Mucosa of gallbladder (tissue), 1 donor: ENCODE measurements at places on chromosomes 5 and 9. TPM values are rescaled to one million over a fixed set of nuclear protein-coding genes. Genes with fewer than 3 reads are reported as not detected.

- DNase-seq: no peak
Measured at GRCh38 chr9:112689161-112689740, 28.7 kb downstream of the INIP start.

DNA sequence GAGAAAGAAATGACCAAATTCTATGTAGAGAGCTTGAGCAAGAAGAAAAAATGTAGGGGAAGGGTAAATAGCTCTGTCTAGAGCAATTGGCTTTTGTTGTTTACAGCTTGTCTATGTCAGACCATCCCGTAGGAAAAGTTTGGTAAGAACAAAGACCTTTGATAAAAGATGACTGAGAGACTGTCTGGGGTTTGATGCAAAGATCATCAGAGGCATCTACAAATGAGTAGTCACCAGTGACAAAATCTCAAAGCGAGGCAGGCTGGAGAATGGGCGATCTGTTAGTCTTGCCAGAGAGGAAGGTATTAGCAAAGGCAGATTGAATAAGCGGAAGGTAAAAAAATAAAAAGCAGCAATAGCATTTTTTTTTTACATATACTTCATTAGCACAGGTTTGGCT is 125.0 kb upstream of the RASGRF2 start:
- DNase-seq: no peak

DNA sequence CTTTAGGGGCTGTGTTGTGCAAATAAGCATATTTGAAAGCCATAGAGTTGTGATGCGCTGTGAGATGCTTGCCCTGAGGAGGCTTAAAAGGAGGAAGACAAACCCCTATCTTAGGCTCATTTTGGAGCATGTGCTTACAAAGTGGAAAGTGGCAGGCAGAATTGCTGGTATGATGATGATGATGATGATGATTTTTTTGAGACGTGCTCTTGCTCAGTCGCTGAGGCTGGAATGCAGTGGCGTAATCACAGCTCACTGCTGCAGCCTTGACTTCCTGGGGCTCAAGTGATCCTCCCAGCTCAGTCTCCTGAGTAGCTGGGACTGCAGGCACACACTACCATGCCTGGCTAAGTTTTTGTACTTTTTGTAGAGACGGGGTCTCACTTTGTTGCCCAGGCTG is 1.7 kb downstream of the CNOT8 start:
- no peak for DNase-seq

DNA sequence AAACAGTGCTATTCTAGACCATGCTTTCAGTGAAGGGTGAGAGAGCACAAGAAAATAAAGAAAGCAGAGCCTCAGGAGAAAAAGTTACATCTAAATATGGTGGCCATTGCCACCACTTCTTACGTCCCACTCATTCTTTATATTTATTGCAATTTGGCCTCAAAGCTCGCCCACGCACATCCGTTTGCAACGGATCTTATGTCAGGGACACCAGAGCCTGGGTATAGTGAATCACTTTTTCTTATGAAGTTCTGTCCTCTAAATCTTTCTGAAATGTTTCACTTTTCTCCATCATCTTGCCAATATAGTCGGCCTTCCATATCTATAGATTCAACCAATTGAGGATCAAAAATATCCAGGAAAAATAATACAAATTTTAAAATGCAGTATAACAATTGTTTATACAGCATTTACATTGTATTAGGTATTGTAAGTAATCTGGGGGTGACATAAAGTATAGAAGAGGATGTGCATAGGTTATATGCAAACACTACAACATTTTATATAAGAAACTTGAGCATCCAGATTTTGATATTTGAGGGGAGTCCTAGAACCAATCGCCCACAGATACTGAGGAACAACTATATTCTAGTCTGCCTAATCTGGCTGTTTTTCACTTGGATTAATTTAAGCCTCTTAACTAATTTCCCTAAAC is 35.2 kb downstream of the GOLPH3 start:
- no peak for DNase-seq

DNA sequence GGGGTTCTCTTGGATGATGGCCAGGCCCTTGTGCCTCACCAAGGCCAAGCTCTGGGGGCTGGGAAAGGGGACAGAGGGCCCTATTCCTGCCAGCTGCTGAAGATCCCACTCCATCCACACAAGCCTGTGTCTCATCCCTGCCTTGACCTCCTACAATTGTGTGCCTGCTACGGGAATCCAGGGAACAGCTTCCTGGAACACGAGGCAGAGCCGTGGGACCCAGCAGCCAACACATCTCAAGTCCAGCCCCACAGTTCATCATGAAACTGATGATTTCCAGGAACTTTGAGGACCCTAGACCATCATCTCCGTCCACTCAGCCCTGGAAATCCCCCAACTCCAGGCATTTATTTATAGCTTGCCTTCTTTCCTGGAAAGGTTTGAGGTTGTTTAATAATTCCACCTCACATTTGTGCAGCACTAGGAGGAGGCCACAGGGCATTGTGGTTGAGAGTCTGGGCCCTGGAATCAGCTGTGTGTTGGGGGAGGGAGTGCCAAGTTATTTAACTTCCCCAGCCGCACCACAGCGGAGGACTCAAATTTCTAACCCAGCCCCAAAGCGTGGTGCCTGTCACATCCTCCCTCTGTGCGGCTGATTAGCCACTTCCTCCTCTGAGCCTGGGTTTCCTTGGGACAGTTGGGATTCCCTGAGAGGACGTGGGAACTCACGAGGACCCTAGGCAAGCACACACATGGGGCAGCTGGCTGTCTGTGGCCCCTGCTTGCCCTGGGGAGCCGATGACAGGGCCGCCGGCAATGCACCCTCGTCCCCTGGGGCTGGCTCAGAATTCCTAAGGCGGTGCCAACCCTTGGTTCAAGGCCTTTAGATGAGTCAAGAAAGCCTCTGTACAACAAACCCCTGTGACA is 58.2 kb upstream of the GGTA1 start:
- peak; percentile 67 for DNase-seq

GRCh38 chr9:76926846-76927245 is 20.9 kb upstream of the PRUNE2 start:
- no peak for DNase-seq

DNA sequence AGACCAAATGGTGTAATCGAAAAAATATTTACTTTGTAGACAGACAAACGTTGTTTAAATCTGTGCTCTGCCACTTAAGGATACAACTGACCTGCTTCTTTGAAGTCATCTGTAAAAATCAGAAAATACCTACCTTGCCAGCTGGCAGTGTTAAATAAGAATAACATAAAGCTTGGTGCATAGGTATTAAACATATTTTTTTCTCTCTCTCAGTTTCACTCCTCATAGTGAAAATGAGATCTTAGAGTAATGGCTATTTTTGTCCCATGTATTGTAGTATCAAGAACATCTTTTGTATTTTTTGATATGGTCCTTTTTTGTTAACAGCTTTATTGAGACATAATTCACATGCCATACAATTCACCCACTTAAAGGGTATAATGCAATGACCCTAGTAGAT is 17.9 kb upstream of the RANBP17 start:
- DNase-seq: no peak

DNA sequence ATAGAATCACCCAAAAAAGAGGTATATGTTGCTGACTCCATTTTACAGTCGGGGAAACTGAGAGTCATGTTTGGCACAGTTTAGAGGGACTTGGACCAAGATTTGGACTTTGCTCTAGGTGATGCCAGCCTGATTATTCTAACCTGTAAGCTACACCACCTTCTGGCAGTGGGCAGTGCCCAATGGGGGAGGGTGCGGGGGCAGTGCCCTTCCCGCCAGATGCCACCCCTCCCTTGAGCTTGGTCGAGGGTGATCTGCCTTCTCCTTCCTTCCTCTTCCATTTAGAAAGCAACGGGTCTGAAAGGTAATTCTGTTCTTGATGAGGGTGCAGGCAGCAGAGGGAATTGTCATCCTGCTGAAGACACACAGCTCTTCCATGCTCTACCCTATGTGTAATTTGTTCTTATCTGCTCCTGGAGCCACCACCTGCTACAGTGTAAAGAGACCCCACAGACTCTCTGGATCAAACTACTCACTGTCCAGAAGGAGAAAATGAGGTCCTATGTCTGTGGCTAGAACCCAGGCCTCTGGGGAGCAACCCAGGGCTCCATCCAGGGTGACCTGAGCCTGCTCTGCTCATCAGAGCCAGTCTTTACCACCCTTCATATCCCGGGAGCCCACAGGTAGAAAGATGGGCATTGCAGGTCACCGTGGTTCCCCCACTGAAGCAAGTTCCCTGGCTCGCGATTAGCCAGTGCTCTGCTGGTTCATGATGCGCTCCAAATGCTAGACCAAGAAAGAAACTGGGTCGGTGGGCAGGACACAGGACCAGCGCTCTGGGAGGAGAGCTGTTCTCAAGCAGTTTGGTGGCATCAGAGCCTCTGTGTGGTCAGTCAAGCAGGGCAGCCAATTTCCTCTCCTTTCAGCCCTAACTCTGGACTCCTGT is 156.2 kb downstream of the RGS3 start:
- peak; percentile 72 for DNase-seq

The ADAM19 gene
- total RNA-seq: 22.1 TPM

The MLANA gene
- not detected for total RNA-seq

GRCh38 chr9:33740075-33740474 is 55.3 kb upstream of the PRSS3 start:
- no peak for DNase-seq

GRCh38 chr9:110971705-110972104 is 66.6 kb downstream of the LPAR1 start:
- DNase-seq: no peak

- no peak for DNase-seq
Measured at GRCh38 chr9:93048566-93049448, 9.7 kb upstream of the SUSD3 start.

The JAKMIP2 gene
- 1.8 TPM for total RNA-seq

DNA sequence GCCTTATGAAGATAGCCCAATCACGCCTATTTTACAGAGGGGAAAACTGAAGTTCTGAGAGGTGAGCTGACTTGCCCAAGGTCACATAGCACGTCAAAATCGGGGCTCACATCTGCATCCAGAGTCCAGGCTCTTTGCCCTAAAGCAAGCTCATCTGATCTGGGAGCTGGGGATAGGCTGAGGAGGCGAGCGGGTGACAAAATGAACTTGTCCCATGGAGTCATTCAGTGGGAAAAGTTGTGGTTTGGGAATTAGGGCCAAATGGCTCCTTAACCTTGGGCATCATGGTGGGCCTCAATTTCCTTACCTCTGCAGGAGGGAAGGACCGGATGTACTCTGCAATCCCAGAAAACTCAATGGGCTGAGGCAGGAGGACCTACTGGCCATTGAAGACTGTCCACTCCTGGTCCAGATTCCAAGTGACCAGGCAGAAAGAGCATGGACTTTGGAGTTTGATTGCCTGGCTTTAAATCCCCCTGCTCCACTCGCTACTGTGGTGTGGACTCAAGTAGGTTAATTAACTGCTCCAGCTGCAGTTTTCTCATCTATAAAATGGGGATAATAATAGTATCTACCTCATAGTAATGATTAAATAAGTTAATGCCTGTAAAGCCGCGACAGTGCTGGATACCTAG is 160.4 kb downstream of the RGS3 start:
- no peak for DNase-seq

The SPINK7 gene
- not detected for total RNA-seq

- no peak for DNase-seq
Measured at GRCh38 chr5:165031371-165031770, 1526.0 kb downstream of the MAT2B start.

DNA sequence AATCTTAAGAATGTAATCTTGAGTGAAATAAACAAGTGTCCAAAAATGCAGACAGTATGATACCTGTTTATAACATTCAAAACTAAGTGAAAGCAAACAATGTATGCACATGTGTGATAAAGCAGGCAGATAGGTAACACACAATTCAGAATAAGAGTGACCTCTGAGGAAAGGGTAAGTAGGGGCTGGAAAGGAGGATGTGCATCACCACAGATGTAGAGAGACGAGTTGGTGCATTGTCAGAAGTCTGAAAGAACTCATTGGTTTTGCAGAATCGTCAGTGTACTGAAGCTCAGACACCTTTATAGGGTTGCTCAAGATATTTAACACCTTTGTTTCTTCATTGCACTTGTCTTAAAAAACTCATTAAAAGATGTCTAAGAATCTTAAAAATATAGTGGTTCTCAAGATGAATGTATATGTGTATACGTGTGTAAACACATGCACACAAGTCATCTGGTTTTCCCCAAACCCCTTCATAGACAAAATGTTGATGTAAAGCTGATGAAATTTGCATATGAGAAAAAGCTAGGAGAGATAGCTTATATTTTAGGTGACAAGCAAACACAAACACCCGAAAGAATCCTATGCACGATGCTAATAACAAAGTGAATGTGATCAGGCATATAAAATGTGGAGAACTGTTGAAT is 197.6 kb upstream of the MEF2C start:
- DNase-seq: no peak

GRCh38 chr5:142492781-142493281 is 168.0 kb upstream of the SPRY4 start:
- DNase-seq: no peak

DNA sequence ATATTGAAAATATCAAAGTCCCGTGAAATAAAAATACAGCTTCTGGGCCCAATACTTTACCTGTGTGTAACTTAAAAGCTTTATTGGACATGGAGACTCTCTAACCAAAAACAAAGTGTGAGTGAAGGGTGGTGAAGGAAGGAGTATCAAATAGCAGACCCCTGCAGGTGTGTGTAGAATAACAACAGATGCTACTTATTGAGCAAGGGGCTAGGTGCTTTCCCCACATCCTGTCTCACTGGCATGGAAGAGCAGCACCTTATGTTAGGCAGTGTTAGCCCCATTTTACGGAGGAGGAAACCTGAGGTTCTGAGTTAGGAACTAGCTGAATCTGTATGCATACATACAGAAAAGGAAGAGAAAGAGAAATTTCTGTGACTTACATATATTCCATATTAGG is 21.8 kb downstream of the SLIT3 start:
- DNase-seq: no peak

- no peak for DNase-seq
Measured at GRCh38 chr5:154836225-154836624, 14.2 kb downstream of the FAXDC2 start.

DNA sequence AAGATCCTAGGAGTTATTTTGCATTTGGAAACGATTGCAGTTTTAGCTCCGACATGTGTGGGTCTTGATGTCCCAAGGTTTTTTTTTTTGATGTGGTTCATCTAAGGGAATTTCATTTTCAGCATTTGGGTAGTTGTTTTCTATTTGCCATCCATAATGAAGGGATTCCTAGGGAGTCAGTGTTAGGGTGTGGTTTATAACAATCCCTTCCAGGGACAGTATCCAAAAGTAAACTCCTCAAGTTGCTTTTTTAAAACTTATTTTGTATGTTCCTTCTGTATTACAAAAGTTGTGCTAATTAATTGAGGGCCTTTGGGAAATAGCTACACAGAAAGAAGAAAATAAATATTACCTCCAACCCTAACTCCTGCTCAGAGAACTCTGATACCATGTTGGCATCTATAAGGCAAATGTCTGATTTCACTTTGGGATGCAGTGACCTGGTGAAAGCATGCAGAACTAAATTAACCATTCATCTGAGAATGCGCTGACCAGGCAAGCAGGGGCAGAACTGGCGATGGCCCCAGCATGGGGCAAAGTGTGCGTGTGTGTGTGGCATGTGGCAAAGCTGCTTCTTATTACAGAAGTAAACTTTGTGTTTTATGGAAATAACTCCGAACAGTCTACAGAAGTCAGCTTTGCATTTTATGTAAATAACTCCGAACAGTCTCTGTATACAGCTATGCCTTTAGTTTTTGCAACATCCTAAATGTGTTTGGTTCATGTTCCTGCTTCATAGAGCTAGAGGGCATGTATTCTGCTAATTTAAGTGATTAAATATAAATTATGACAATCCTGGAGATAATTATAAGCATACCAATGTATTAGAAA is 237.2 kb downstream of the TRPM3 start:
- DNase-seq: no peak
